ENCODE measurements at places on chromosomes 1 and 21. TPM values are rescaled to one million over a fixed set of nuclear protein-coding genes. Genes with fewer than 3 reads are reported as not detected.

DNA sequence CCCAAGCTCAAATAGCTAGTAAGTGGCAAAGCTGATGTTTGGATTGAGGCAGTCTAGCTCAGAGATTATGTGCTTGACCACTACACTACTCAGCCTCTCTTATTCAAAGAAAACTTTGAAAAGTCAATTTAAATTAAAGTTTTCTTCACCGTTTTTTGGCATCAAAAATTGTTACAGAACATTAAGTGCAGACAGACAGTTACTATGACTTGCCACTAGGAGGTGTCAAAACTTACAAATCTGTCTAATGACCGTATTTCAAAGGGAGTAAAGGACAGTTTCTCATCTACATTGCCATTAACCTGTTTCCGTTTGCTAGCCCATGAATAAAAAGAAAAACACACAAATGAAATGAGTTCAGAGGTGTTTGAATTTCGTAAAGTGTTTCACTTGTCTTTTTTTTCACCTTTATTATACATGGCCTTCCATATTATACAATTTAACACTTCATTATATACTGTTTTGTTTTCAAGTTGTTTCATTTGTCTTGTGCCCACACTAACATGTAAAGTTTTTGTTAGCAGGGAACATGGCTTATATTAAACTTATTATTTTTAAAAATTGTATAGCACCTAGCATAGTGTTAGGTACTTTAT, 57.4 kb upstream of the MTF2 start:
- H3K27ac ChIP-seq: no peak overlapping the region
- no peaks in the 10 kb centered on the region for H3K36me3 ChIP-seq
- peak; percentile 64 for DNase-seq

- H3K27me3 ChIP-seq: no peaks in the 10 kb centered on the region
- no peak for DNase-seq
- H3K4me1 ChIP-seq: no peaks in the 10 kb centered on the region
- no peaks in the 10 kb centered on the region for H3K36me3 ChIP-seq
Measured at GRCh38 chr1:62077821-62078220, 116.8 kb upstream of the L1TD1 start.

GRCh38 chr1:147494998-147495580, 46.2 kb upstream of the BCL9 start:
- H3K4me3 ChIP-seq: no peak overlapping the region
- no peaks in the 10 kb centered on the region for H3K36me3 ChIP-seq
- no peaks in the 10 kb centered on the region for H3K27me3 ChIP-seq

GRCh38 chr1:214192825-214193643, 87.9 kb upstream of the SMYD2 start:
- no peak overlapping the region for H3K27ac ChIP-seq
- no peaks in the 10 kb centered on the region for H3K36me3 ChIP-seq
- peaks cover 9% of the 10 kb centered on the region for H3K4me1 ChIP-seq
- no peak for DNase-seq
- H3K4me3 ChIP-seq: no peak overlapping the region
- H3K27me3 ChIP-seq: peaks cover 14% of the 10 kb centered on the region

DNA sequence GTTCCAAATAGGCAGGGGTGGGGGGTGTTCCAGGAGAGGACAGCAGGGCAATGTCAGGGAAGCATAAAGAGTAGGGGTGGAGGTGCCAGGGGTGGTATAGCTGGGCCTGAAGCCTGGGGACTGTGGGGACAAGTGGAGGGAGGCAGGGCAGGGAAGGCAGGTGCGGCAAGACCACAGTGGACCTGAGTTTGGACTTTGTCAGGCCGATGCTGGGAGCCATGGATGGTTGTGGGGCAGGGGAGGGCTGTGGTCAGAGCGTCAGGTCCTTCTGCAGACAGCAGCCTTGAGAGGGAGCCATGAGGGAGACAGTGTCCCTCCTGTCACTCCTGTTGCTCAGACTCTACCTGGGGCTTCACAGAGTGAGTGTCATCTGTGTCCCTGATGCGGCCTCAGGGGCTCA, 320.3 kb downstream of the PTPRU start:
- H3K27me3 ChIP-seq: no peaks in the 10 kb centered on the region
- DNase-seq: no peak
- no peak overlapping the region for H3K27ac ChIP-seq
- no peaks in the 10 kb centered on the region for H3K4me1 ChIP-seq
- no peaks in the 10 kb centered on the region for H3K36me3 ChIP-seq

DNA sequence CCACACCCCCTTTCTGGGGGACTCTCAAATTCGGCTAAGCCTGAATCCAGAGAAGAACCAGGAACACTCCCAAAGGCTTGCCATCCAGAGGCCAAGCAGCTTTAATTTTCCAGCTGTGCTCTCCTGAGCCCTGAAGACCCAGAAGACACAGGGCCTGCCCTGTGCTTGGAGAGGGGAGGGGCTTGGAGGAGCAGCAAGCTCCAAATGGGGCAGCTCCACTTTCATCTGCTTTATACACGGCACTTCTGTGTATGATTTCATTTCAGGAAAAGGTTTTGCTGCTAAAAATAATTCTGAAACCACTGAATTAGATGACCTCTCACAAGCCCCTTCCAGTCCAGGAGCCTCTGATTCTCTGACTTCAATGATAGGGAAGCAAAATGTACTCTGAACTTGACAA, 39.2 kb upstream of the CTTNBP2NL start:
- H3K4me3 ChIP-seq: no peak overlapping the region
- H3K36me3 ChIP-seq: no peaks in the 10 kb centered on the region
- peaks cover 3% of the 10 kb centered on the region for H3K4me1 ChIP-seq
- DNase-seq: no peak

DNA sequence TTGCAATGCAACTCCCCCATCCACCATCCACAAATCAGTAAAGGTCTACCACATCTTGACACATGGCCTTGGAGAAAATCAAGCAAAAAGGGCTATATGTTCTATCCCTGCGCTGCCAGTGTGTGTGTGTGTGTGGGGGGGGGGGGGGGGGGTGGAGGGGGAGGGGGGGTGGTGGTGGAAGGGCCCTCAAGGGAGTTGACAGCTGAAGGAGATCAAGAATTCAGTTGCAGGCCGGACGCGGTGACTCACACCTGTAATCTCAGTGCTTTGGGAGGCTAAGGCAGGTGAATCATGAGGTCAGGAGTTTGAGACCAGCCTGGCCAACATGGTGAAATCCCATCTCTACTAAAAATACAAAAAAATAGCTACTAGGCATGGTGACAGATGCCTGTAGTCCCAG, 37.6 kb upstream of the CLIC4 start:
- no peak overlapping the region for H3K4me3 ChIP-seq
- no peak overlapping the region for H3K27ac ChIP-seq
- peaks cover 2% of the 10 kb centered on the region for H3K4me1 ChIP-seq
- no peaks in the 10 kb centered on the region for H3K36me3 ChIP-seq
- DNase-seq: no peak
- H3K27me3 ChIP-seq: no peaks in the 10 kb centered on the region

DNA sequence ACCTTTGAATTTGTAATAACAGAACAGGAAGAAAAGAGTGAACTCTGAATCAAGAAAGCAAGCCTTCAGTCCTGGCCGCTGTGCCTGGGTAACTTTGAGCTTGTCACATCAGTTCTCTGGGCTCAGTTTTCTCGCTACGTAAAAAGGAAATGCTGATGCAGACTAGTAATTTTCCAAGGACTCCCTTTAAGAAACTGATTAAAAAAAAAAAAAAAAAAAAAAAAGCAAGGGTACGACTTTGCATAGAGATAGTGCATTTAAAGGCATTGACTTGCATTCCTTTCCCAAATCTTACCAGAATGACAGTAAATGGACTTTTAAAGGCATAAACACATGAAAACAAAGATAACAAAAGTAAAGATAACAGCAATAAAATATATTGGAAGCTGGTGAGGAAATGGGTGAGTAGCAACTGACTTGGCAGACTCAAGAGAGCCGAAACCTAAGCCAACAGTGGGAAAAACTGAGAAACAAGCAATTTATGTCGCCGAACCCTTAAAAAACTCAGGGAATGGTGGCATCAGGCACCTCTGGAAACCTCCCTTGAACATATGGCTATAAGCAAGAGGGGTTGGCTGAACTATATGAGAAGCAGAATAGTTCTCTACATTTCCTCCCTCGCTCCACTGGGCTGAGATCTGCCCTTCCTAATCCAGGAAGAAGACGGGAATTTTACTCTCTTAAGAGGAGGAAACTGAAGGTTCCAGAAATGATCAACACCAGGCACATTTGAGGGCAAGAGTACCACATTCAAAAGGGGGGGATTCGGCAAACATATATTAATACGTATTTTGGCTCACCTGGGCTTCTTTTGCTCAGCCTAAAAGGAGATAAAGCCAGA, 189.2 kb downstream of the CDC7 start:
- H3K4me3 ChIP-seq: no peak overlapping the region
- peaks cover 23% of the 10 kb centered on the region for H3K4me1 ChIP-seq
- H3K27me3 ChIP-seq: no peaks in the 10 kb centered on the region
- H3K36me3 ChIP-seq: no peaks in the 10 kb centered on the region
- no peak for DNase-seq

GRCh38 chr1:179955287-179955680, 674 bp downstream of the CEP350 start:
- no peaks in the 10 kb centered on the region for H3K36me3 ChIP-seq
- no peaks in the 10 kb centered on the region for H3K27me3 ChIP-seq

GRCh38 chr1:102120910-102121309, 124.2 kb upstream of the OLFM3 start:
- no peaks in the 10 kb centered on the region for H3K4me1 ChIP-seq
- no peaks in the 10 kb centered on the region for H3K36me3 ChIP-seq
- no peak for DNase-seq
- no peak overlapping the region for H3K27ac ChIP-seq
- no peaks in the 10 kb centered on the region for H3K27me3 ChIP-seq
- H3K4me3 ChIP-seq: no peak overlapping the region

GRCh38 chr1:199706826-199707606, 320.5 kb upstream of the NR5A2 start:
- H3K27ac ChIP-seq: no peak overlapping the region
- H3K27me3 ChIP-seq: no peaks in the 10 kb centered on the region
- H3K4me3 ChIP-seq: no peak overlapping the region
- DNase-seq: no peak

DNA sequence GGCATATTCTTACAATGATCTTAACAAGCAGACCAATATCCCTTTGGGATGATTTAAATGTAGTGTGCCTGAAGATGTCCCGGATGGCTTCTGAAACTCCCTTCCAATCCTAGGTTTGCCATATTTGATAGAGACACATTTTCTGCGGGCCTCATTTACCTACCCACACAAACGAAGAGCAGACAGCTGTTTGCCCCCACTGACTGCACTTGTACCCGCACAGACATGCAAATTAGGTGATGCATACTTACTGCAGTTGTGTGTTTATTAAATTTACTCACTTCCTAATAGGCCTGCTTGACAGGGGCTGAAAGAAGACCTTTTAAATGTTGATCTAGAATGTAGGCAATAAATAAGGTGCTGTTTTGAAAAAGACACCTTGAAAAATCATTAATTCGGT, 257.9 kb upstream of the RRP15 start:
- no peaks in the 10 kb centered on the region for H3K27me3 ChIP-seq
- no peak for DNase-seq
- no peak overlapping the region for H3K4me3 ChIP-seq
- H3K27ac ChIP-seq: no peak overlapping the region
- no peaks in the 10 kb centered on the region for H3K36me3 ChIP-seq

DNA sequence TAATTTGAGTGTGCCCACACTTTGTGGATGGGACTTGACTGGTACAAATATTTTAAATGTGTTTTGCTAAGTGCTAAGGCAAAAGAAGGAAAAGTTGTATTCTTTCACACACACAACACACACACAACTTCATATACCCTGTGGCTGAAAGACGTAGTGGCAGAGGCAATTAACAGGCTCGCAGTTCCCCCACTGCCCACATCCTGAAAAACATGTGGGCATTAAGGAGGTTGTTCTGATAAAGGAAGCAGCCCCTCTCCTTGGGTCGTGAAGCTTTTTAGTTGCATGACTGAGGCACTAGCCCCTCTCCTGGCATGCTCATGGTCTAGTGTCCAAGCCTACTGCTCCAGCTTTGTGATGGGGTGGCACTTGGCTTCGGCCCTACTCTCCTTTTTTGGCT, 14.3 kb upstream of the ADAM30 start:
- H3K27ac ChIP-seq: no peak overlapping the region
- H3K4me1 ChIP-seq: peaks cover 4% of the 10 kb centered on the region
- peak; percentile 14 for DNase-seq
- H3K27me3 ChIP-seq: no peaks in the 10 kb centered on the region
- H3K4me3 ChIP-seq: no peak overlapping the region
- no peaks in the 10 kb centered on the region for H3K36me3 ChIP-seq

- no peak overlapping the region for H3K27ac ChIP-seq
- H3K27me3 ChIP-seq: peaks cover 29% of the 10 kb centered on the region
- no peak overlapping the region for H3K4me3 ChIP-seq
- DNase-seq: no peak
- H3K36me3 ChIP-seq: no peaks in the 10 kb centered on the region
- no peaks in the 10 kb centered on the region for H3K4me1 ChIP-seq
Measured at GRCh38 chr1:13703128-13703513, 3.1 kb downstream of the PRDM2 start.

DNA sequence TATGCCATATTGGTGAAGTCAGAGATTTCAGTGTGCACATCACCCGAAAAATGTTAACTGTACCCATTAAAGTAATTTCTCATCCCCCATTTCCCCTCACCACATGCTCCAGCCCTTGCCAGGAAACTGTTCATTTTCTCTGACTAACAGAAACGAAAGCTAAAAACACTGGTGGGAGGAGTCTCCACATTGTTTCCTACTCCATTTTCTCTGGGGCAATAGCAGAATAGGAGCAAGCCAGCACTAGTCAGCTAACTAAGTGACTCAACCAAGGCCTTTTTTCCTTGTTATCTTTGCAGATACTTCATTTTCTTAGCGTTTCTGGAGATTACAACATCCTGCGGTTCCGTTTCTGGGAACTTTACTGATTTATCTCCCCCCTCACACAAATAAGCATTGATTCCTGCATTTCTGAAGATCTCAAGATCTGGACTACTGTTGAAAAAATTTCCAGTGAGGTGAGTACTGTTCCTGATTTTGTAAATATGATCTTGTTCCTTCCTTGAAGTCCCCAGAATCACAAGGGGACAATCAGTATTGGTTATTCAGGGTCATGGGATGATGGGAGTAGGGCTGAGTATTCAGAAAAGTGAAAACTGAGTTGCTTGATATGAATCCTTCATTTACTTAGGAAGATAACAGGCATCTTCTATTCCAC, at the start of gene IFI16:
IFI16 (plus strand) TSS at position 204 of the 658 bp plus-strand sequence. CDS start 4,774 bp downstream, outside the sequence.
- no peak for DNase-seq
- H3K27ac ChIP-seq: no peak within 1 kb of the TSS
- H3K36me3 ChIP-seq: no peaks in the 10 kb centered on the region
- no peak within 1 kb of the TSS for H3K4me3 ChIP-seq
- peaks cover 19% of the 10 kb centered on the region for H3K4me1 ChIP-seq
- peaks cover 39% of the 10 kb centered on the region for H3K27me3 ChIP-seq

DNA sequence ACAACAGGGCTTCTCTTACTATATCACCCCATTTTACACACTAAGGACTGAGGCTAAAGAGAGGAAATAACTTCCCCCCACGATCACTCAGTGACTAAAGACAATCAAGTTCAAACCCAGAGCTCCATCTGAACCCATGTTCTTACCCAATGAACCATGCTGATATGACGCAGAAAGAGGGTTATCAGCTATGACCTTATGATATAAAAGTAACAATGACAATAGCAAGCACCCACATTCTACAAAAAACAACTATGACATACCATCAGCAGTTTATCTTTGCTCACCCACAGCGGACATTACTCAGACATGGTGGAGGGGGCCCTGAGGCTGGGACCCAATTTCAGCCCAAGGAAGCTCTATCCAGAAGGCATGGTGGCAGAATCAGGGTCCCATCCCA, 75.7 kb downstream of the PTPN14 start:
- H3K4me3 ChIP-seq: no peak overlapping the region
- DNase-seq: no peak
- no peak overlapping the region for H3K27ac ChIP-seq
- H3K27me3 ChIP-seq: no peaks in the 10 kb centered on the region
- peaks cover 66% of the 10 kb centered on the region for H3K4me1 ChIP-seq
- no peaks in the 10 kb centered on the region for H3K36me3 ChIP-seq

PYCR2 gene
- 109 TPM for total RNA-seq

GPR3 gene
- total RNA-seq: 9.1 TPM

XKR8 gene
- 9.6 TPM for total RNA-seq

CA6 gene
- total RNA-seq: not detected

UTS2 gene
- not detected for total RNA-seq

CLDN17 gene
- total RNA-seq: not detected

TPTE gene
- not detected for total RNA-seq

NFASC gene
- 11.7 TPM for total RNA-seq
